ENCODE measurements at places on chromosomes 3 and 15.

GRCh38 chr3:125694761-125695294 is 99.5 kb upstream of the OSBPL11 start:
- peak; percentile 56 for DNase-seq

- no peak for DNase-seq
Observed at GRCh38 chr15:70289191-70289955, 191.7 kb upstream of the TLE3 start.

DNA sequence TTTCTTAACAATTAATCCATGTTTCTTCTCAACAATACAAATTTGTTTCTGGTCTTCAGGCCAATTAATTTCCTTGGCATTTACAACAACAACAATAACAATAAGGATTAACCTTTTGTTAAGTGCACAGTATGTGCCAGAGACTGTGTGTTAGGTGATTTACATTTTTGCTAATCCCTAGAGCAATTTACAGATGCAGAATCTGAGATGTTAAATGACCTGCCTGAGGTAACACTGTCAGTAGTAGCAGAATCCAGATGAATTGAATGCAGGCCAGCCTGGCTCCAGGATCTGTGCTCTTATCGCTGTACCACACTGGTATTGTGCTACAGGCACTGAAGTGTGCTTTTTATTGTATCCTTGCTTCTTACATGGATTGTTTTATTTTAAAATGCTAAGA is 122.2 kb downstream of the MEIS2 start:
- DNase-seq = no peak

GRCh38 chr15:99978426-99978825 is 245.2 kb upstream of the LYSMD4 start:
- no peak for DNase-seq

Data from NCI-H510A treated with DMSO at 0.1 percent for 48 hours (cell line).